ENCODE measurements at places on chromosomes 6 and 20.

GRCh38 chr6:452301-453067 is 60.9 kb downstream of the IRF4 start:
- DNase-seq, result no peak

- DNase-seq, result peak; percentile 35
Measured at GRCh38 chr6:36127462-36128016, 2.8 kb upstream of the MAPK13 start.

GRCh38 chr6:17031961-17032360 is 69.9 kb upstream of the STMND1 start:
- DNase-seq, result no peak

DNA sequence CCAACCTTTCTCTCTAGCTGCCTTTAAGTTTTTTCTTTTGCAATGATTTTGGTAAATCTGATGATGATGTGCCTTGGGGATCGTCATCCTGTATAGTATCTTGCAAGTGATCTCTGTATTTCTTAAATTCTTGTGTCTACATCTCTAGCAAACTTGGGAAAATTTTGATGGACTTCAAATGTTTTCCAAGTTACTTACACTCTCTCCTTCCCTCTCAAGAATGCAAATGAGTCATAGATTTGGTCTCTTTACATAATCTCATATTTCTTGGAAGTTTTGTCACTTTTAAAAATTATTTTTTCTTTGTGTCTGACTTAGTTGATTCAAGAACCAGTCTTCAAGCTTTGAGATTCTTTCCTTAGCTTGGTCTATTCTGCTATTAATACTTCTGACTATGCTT is 176.4 kb downstream of the TBC1D32 start:
- no peak for DNase-seq

DNA sequence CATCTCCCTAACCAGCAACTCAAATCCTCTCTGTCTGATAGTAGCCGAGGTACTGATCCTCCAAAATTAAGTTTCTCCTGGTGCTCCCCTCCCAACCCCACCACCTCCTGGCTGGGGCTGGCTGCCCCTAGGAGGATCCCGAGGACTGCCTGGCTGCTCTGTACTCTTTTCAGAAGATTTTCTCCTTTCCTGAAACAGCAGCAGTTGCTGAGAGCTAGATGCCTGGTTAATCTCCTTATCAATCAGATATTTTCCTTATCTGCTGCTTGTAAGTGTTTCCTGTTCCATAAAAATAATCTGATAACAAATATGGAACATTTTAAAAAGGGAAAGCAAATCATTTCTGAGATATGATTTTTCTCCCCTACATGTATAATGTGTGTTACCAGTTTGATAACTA is 52.8 kb downstream of the ZMYND8 start:
- no peak for DNase-seq

DNA sequence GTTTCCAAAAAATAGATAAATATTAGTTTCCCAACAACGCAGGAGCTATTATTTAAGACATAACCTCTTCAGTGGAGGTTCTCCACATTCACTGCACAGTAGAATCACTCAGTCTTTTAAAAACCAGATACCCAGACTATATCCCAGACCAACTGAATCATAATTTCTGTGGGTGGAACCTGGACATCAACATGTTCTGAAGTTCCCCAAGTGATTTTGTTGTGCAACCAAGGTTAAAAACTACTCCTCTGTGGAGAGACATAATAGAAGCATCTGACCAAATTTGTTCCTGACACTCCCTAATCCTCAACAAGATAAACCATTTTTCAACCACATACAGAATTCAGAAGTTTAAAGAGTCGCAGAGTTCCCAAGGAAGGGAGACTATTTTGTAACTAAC is 42.3 kb downstream of the STK38 start:
- no peak for DNase-seq

GRCh38 chr20:15011631-15012030 is 674.2 kb upstream of the FLRT3 start:
- DNase-seq, result no peak

GRCh38 chr6:4304927-4305455 is 169.6 kb upstream of the ECI2 start:
- DNase-seq, result no peak

DNA sequence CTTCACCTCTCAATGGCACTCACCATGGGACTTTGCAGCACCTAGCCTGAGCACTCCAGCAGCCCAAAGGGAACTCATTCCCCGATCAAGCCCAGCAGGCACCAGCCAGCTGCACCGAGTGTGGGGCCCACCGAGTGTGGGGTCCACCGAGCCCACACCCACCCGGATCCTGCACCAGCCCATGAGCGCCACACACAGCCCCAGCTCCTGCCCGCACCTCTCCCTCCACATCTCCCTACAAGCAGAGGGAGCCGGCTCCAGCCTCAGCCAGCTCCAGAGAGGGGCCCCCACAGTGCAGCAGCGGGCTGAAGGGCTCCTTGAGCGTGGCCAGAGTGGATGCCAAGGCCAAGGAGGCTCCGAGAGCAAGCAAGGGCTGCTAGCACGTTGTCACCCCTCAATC is 1182.4 kb downstream of the HACE1 start:
- no peak for DNase-seq

GRCh38 chr6:43052842-43053544 is 658 bp downstream of the CUL7 start:
- no peak for DNase-seq

DNA sequence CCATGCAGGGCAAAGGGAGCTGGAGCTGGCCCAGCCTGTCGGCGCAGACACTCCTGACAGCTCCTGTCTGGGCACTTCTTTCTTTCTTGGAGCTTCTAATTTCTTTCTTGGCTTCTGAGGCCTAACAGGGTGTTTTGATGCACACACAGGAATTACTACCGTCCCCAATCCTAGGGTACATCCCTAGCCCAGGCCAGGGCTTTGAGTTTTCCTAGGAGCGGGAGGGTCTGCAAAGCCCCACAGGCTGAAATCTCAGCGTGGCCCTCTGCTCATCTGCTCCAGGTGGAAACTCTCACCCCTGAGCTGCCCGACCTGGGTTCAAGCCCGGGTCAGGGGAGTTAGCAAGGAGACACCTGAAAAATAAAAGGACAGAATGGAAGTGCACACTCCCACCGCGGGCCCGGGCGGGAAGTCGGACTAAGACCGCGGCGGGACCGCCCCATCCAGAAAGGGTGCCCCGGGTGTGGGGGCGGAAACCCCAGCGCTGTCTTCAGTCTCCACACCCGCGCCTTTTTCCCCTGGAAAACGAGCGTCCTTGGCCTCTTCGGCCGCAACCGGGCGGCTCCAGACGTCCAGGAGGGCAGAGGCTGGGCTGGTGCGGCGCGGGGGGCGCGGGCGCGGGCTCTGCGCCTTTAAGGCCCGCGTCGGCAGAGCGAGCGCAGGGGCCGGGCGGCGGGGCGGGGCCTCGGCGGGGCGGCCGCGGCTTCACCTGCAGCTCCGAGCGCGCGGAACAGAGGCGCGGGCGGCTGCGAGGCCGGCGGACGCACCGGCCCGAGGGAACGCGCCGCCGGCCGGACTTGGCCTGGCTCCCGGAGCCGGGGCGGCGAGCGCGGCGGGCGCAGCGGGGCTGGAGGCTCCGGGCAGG is at the start of gene CDH4:
TSS of gene CDH4 (plus strand) at position 733 of the 865 bp plus-strand sequence.
- no peak for DNase-seq

- no peak for DNase-seq
Measured at GRCh38 chr6:149680503-149680902, 32.0 kb upstream of the KATNA1 start.

- DNase-seq, result no peak
Measured at GRCh38 chr6:112153926-112154607, 66.7 kb downstream of the FAM229B start.

DNA sequence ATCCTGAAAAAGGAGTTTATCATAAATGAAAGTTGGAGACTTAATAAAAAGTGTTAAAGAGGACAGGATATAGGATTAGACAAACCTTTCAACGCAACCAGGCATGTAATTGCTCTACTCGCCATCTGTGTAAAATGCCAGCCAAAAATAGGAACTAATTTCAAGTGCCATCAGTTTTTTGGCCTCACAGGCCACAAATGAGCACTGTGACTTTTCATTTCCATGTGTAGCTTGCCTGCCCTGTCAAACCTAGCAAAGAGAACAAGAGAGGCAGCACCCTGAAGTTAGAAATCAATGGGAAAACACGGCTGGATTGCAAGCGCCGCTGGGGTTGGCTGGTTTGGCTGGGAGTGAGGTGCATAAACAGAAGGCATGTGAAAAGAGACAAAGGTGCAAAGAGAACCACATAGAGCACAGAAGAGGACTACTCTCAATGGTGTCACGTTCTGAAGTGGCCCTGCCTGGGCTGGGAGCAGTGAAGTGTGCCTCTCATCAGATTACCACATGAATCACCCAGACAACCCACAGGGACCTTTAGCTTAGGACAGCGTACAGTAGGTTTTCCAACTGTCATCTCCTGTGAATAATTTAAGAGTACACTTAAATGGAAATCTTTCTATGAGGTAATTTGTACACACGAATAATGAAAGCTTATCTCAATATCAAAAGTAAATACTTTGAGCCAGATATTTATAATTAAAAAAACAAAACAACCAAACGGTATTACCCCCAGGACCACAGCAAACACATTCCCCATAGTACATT is 78.0 kb upstream of the NHSL1 start:
- DNase-seq, result no peak

DNA sequence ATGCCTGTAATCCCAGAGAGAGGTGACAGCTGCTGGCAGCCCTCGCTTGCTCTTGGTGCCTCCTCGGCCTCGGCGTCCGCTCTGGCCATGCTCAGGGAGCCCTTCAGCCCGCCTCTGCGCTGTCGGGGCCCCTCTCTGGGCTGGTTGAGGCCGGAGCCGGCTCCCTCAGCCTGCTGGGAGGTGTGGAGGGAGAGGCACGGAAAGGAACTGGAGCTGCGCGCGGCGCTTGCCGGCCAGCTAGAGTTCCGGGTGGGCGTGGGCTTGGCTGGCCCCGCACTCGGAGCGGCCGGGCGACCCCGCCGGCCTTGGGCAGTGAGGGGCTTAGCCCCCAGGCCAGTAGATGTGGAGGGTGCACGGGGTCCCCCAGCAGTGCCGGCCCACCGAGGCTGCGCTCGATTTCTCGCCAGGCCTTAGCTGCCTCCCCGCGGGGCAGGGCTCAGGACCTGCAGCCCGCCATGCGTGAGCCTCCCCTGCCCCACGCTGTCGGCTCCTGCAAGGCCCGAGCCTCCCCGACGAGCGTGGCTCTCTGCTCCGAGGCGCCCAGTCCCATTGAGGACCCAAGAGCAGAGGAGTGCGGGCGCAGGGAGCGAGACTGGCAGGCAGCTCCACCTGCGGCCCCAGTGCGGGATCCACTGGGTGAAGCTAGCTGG is 34.6 kb downstream of the C6orf52 start:
- no peak for DNase-seq

GRCh38 chr20:34862724-34863123 is 9.9 kb downstream of the GGT7 start:
- DNase-seq, result no peak

GRCh38 chr6:117906958-117907600 is at the start of gene SLC35F1:
SLC35F1 (plus strand) TSS chr6:117907264.
- DNase-seq, result peak; percentile 68

- DNase-seq, result no peak
Measured at GRCh38 chr6:1607516-1608221, 2.0 kb upstream of the FOXC1 start.

DNA sequence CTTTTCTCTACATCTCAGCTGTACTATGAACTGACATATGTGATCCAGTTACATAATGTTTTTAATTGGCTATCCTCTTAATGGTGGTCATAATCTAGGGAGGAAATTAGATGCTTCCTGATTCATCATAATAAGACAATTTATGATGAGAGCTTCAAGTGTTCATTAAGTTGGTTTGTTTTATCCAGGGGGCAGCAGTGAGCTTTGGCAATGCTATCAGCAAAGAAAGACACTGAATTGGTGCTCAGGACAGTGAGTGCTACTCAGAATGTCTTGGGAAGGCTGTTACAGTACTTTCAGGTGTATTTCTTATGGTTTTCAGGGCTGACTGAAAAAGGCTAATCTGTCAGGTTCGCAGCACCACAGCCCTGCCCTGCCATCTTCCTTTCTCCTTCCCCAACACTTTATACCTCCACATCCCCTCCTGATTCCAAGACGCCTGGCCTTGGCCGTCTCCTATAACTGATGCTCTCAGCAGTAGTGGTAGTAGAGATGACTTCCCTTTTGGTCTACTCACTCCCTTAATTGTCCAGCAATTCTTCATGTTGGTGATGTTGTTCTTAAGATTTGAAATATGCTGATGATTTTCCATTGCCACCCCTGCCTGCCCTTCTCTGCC is 67.0 kb upstream of the TNFAIP3 start:
- peak; percentile 41 for DNase-seq

DNA sequence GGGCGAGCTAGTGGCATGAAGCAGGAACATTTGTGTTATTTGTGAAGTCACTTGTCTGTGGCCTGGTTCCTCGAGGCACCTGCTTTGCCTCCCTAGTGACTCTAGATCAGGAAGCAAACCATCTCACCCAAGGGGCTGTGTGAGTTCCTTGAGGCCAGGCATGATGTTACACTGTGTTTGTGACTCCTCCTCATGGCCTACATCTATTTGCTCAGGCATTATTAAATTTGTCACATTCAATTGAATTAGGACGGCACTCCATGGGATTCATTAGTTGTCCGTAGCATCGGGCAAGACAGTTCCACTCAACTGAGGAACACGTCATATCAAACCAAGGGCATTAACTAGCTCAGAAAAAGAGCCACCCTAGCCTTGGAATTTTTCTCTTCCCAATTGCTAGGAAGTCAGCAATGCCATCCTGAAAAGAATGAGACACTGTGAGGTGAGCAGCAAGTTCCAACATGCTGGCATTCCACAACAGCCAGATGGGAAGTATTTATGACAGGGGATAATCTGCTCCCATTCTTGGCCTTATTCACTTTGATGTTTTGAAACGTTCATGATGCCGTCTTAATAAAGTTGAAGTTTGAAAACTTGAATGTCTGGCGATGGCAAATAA is 17.2 kb downstream of the TMEM200A start:
- no peak for DNase-seq

DNA sequence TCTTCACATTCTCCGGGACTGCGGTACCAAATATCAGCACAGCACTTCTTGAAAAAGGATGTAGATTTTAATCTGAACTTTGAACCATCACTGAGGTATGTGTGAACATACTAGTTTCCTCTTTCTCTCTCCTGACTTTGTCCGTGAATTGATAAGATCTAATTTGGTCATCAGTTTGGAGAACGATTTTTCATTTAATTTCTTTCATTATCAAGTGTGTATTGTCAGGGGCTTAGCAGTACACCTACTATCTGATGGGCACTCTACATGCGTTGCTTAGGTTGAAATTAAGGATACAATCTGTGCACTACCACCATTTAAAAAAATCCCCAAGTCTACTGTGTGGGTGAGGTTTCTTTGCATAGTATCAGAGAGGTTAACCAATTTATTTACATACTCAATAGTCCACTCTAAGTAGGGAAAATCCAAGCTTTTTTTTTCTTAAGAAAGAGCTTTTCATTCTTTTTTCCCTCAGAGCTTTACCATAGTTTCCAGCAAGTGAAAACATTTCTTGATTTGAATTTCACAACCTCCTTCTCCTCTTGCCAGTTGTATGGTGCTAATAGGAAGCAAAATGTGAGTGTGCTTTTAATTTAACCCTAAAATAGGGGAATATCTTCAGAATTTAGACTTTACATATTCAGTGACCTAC is 105.4 kb upstream of the ESR1 start:
- DNase-seq, result no peak

- DNase-seq, result no peak
Measured at GRCh38 chr20:62777528-62777830, 18.8 kb upstream of the MRGBP start.
